ENCODE measurements at places on chromosomes 2 and 18.

DNA sequence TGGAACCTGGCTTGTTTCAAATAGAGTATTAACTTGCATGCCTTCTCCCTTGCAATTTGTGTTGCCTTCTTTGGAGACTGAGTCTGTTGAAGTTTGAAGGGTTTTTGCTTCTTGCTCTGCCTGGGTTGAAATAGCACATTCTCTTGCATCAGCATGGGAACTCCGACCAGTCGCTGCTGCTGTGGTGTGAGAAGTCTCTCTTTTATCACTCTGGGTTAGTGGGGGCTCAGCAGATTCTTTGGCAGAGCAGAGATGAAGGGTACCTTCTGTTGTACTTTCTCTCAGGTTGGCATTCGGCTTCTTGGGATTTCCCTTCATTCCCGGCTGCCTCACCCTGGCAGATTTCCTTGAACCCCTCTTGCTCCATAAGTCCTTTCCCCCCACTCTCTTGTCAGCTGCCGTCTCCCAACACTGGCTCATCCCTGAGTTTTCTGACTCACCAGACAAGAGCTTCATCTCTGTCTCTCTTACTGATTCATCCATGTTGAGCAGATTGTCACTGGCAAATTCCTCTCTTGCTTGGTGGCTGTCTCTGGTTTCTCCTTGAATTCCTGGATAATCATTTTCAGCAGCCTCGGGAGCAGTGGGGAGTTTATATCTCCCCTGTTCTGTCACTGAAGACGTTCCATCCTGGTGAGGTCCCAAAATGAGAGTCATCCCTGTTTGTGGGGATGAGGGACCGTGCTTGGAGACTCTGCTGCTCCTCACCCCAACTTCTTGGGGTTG is 49.9 kb downstream of the ALPK2 start:
- no peak for DNase-seq

- no peak for DNase-seq
These were observed 617.3 kb upstream of the ID2 start for GRCh38 chr2:8064603-8065002.

GRCh38 chr2:232993231-232993821 is 19.7 kb downstream of the NGEF start:
- no peak for DNase-seq

- DNase-seq: no peak
These were observed 2.9 kb downstream of the CLHC1 start for GRCh38 chr2:55229221-55229620.

DNA sequence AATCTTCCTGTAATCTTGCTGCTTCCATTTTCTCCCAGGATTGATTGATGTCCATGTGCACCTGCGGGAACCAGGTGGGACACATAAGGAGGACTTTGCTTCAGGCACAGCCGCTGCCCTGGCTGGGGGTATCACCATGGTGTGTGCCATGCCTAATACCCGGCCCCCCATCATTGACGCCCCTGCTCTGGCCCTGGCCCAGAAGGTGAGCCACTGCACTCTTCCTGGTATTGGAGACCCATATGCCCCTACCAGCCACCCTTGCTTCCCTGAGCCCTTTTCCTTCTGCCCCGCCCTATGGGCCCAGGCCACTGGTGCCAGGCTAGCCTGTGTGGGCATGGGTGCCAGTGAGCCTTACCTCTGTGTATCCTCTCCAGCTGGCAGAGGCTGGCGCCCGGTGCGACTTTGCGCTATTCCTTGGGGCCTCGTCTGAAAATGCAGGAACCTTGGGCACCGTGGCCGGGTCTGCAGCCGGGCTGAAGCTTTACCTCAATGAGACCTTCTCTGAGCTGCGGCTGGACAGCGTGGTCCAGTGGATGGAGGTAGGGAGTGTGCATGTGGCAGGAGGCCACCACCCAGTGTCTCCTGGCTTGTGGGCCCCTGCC is 20.3 kb downstream of the CAD start:
- DNase-seq: no peak

GRCh38 chr2:201968050-201968449 is 65.6 kb upstream of the FZD7 start:
- DNase-seq: no peak

GRCh38 chr2:237405006-237405559 is 8.9 kb downstream of the COL6A3 start:
- no peak for DNase-seq

DNA sequence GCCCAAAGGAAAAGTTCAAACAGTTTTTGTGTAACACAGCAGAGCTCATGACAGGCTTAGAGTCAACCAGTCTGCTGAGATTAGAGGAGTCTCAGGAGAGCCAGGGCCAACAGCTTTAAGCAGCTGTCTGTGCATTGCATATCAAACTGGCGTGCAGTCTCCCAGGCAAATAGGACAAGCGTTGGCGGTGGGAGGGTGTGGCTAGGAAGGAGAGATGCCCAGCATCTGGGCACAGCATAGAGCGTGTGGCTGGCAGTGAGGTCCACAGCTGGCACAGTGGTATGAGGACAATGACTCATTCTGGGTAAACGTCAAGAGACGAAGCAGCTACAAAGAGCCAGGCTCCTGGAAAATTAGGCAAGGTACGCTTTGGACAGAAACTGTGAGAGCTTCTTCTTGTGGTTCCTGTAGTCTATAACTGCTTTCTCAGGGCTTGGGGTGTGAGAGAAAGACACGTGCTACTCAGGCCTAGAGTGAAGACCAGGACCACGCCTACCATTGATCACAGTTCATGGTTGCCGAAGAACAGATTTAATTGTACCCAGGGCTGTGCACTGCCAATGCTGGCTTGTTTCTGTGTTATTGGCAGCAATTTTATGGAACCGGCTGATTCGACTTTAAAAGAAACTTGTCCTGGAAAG is 14.8 kb downstream of the ZAP70 start:
- DNase-seq: no peak

DNA sequence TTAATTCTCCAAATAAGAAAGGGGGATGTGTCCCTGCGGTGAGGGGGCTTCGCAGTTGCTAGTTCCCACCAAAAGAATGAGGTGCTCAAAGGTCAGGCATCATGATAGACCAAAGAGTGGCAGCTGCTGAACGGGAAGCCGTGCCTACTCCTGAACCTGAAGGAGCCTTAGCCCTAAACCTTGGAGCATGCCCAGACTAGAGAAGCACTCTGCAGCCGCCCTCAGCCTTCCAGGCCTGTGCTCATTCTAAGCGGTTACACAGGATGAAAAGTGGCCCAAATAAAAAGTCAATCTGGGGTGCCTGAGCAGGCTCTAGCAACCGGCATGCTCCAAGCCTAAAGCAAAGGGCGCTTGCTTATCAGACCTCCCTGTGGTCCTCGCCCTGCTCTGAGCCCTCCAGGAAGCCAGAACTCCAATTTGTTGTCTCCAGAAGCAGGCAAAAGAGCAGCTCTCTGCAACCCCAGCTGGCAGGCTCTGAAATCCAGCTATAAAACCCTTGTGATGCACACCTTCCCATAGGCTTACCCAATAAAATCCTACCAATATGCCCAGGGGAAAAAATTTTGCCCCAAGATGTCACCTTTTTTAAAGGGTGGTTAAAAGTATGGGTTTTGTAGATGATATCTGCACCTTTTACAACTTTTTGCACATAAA is 17.5 kb downstream of the UXS1 start:
- DNase-seq: no peak

DNA sequence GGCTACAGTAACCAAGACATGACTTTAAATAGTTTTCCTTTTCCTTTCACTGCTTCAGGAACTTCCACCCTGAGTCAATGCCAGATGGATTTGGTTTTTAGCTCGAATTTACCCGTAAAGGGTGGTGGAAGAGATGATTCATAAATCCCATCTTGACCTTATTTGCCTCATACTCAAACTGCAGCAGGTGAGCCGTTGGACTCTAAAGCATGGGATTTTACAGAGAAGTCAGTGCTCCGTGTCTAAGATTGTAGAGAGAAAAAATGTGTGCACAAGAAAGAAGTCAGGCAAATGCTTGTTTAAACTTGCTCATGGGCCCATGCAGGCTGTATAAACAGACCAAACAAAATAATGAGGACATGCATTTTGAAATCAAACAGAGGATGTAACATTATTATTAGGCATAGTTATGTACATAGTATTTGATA is 369.7 kb upstream of the TRIB2 start:
- no peak for DNase-seq

- no peak for DNase-seq
These were observed 11.3 kb downstream of the CYTIP start for GRCh38 chr2:157432475-157433106.

DNA sequence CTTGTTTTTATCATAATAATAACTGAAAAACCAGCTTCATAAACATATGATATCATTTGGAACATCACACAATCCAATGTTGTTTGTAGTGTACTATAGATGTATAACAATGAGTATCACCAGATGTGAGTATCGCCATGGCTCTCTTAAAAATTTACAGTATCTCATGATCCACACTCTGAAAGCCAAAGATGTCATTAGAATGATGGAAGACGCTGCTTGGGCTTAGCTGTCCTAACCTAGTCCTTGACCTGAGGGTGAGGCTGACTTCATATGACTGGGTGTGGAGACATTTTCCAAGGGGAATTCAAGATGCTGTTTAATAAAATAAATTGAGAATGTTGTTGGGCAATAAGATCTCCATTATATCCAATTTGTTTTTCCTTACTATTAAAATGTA is 242.6 kb downstream of the RIT2 start:
- DNase-seq: no peak

DNA sequence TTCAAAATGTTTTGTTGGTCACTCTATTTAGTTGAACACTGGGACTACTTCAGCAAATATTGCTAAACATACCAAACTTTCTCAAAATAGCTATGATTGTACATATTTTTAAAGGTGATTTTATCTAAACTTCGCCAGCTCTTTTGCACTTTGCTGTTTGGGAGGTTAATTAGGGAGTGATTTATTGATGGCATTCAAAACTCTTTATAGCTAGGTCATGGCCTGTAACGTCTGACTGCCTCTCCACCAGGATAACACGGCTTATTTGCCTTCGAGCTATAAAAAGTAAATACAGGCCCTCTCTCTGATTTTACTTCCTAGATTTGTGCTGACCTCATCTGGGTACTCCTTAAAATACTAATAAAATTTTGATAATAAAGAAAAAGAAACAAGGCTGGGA is 931.9 kb downstream of the DCDC2C start:
- DNase-seq: no peak

DNA sequence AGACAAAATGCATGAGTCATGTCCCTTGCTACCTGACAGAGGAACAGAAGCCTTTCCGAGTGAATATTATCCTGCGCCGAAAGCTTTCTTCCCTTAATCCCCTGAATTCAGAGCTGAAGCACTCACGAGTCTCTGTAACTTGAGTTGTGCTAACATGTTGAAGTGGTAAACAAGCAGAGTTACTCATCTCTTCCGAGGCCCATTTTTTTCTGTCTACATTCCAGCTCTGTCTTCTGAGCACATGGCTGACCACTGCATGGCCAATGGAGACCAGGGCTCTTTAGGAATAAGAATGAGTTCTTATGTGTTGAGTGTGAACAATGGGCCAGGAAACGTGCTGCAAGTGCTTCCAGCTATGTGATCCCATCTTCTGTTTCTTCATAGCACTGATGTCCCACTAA is 73.1 kb upstream of the PID1 start:
- DNase-seq: no peak

GRCh38 chr18:38867680-38868079 is 1302.1 kb upstream of the CELF4 start:
- DNase-seq: no peak

- DNase-seq: no peak
These were observed 1503.7 kb downstream of the LRP1B start for GRCh38 chr2:140627136-140627535.

DNA sequence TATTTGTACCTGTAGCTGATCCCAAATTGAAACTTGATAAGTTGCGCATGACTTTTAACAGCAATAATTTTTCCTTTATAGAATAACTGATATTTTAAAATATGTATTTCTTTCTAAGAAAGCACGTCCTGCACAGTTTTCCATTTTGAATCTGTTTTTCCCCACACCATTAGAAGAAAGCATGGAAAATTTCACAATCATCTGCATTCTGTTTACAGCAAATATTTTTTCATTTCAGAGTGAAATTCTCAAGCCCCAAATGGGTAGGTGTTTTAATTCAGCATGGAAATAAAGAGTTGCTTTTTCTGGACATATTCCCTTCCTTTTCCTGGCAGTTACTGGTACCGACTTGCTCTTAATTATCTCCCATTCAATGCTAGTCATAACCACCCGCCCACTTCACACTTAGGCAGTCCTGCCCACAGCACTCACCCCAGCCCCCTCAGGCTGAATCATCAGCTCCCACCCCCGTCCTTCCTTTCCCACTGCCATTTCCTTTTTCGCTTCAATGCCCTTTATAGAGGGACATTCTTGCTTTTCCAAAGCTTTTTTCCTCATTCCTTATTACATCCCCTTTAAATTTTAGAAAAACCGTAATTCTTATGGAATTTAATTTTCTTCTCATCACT is 89.2 kb upstream of the GLS start:
- peak; percentile 9 for DNase-seq

- DNase-seq: no peak
These were observed 324.4 kb downstream of the GBX2 start for GRCh38 chr2:235843591-235844395.

DNA sequence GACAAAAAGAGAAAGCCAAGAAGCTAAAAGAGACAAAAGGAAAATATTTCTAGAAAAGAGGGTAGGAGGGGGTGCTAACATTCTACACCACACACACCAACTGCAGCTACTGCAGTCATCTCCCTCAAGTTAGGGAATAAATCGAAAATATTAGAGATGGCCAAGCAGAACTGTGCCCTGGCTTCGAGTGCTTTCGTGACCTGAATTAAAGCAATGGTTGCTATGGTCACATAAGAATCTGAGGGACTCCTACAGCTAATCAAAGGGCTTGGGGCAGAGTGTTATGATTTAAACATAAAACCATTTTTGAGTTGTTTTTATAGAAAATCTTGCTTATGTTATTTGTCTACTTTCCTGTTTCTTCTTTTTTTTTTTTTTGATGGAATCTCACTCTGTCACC is 159.6 kb upstream of the HNRNPA3 start:
- DNase-seq: no peak

GRCh38 chr2:42493468-42494354 is at the start of gene KCNG3:
KCNG3 (minus strand) TSS chr2:42493982; CDS start chr2:42493501, 481 bp downstream.
- no peak for DNase-seq

- DNase-seq: no peak
These were observed 14.2 kb downstream of the SLC66A2 start for GRCh38 chr18:79937103-79937860.

GRCh38 chr2:174436351-174436750 is 40.8 kb downstream of the SCRN3 start:
- DNase-seq: no peak

GRCh38 chr2:120875431-120875830 is 139.8 kb downstream of the GLI2 start:
- DNase-seq: no peak

Data from stimulated activated CD8-positive, alpha-beta memory T cell treated with anti-CD3 and anti-CD28 coated beads, Interleukin-7, amount 100 ng/mL, for 24 hours (primary cell).